ENCODE measurements at places on chromosomes 16 and 17. TPM values are rescaled to one million over a fixed set of nuclear protein-coding genes. Genes with fewer than 3 reads are reported as not detected.

- no peak for DNase-seq
These were observed 142.7 kb upstream of the GNAO1 start for GRCh38 chr16:56048425-56049105.

- DNase-seq: no peak
These were observed 523.2 kb downstream of the MAF start for GRCh38 chr16:79077346-79077745.

DNA sequence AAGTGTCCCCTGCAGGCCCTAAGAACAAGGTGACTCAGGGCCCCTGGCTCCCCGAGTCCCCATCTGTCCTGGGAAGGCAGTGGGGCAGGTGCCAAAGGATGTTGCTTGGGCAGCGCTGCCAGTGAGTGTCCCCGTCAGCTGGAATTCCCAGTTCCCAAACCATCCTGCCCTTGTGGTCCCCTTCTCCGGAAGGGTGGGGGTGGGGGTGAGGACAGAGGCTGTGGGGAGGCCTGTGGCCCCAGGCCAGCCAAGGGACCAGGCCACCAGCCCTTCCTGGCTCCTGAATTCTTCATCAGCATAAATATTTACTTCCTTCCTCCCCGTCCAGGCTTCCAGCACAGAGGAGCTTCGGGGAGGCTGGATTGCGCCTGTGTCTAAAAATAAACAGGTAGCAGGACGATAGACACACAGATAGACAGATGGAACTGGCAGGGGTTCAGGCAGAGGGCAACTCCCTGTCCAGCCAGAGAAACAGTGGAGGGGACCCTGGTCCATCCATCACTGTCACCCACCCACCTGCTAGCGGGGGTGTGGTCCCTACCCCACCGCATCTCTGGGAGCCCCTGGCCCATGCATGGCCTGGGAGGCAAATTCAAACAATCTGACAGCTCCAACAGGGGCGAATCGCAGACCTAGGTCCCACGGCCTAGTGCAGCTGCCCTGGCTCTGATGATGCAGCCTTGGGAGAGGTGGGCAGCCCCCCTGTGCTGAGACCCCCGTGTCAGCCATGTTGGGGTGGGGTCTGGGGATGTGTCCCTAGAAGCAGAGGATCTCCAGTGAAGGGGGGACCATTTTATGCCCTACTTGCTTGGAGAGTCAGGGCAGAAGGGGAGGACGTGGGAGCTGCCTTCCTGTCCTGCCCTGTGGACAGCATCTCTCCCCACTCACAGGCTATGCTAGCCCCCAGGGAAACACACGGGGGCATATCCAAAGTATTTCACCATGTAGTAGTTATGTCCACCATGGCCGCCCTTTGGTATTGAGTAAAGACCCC lies 13.2 kb downstream of the GLIS2 start:
- no peak for DNase-seq

GRCh38 chr17:1239210-1239609 lies 31.0 kb upstream of the BHLHA9 start:
- no peak for DNase-seq

Gene GNG13
- not detected for total RNA-seq

Gene SOX9
- total RNA-seq: 36.9 TPM

Gene NEUROD2
- not detected for total RNA-seq
